Amniotic epithelial cell (primary cell): ENCODE measurements at places on chromosomes 5 and 9.

- no peak for DNase-seq
Measured at GRCh38 chr9:35646153-35646532, 4.6 kb downstream of the SIT1 start.

- DNase-seq, result no peak
Measured at GRCh38 chr9:137456061-137456863, 2.9 kb downstream of the NSMF start.

- DNase-seq, result no peak
Measured at GRCh38 chr5:82538339-82539034, 260.3 kb upstream of the RPS23 start.

DNA sequence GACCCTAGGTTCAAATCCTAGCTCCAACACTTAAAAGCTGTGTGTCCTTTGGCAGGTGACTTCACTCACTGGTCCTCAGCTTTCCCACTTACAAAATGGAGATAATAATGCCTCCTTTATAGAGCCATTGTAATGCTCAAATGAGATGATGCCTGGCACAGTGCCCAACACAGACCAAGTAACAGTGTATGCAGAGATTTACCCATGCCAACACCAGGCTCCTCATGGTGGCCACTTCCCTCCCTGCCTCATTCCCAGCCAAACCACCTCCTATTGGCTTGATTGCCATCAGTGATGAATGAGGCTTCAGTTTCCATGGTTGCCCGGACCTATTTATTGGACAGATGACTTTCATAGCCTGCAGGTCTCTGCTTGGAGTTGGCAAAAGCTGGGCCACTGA is 469.4 kb downstream of the CDK5RAP2 start:
- no peak for DNase-seq

GRCh38 chr9:37414503-37414943 is 8.0 kb upstream of the GRHPR start:
- DNase-seq, result no peak

DNA sequence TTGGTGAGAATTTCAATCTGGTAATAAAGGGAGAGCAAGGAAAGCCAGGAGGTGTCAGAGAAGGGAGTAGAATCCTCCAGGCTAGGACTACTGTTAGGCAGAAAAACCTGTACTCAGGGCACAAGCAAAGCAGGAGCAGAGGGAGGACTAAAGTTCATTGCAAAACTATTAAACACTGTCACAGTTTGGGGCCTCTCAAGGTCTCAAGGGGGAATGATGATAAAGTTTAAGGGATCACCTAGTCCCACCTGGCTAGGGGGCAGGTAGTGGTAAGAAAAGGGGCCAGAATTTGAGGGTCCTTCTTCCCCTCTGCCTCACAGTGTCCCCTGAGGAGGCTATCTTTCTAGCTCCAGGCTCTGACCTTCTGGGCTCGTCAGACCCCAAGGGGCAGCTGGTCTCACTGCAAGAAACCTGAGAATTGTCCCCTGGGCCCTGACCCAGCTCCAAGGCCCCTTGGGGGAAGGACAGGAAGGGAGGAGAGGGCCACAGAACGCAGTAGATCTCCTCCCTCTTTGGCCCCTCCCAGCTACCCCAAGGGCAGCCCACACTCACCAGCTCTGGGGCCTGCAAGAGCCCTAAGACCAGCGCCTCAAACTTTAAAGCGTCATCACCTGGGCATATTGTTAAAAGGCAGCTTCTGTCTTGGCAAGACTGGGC is 974 bp downstream of the CCDC69 start:
- peak; percentile 61 for DNase-seq

DNA sequence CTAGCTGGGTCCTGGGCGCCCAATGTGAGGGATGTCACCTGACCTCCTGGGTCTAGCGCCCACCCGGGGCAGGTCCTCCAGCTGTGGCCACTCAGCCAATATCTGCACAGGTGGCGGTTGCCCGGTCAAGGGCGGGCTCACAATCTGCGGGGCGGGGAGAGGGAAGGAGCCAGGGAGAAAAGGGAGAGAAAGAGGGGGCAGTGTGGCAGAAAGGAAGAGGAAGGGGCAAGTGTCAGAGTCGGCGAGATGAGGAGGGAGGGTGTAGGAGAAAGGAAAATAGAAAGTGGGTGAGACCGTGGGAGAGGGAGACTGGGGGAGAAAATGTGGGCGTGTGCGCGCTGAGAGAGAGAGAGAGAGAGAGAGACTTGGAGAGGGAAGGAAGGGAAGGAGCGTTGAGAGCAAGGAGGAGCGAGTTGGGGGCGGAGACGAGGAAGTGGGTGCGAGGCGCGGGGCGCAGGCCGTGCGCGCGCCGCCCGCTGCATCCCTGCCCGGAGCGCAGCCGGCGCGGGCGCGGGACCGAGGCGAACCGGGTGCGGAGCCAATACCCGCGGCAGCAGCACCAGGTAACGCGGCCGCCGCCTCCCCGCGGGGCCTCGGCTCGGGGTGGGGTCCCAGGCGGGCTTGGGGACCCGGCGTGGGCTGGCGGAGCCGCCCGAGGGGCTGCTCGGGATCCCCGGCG is at the start of gene HRH2:
HRH2 (plus strand) TSS at position 479 of the 679 bp plus-strand sequence. CDS start 25,163 bp downstream, outside the sequence.
- DNase-seq, result no peak

GRCh38 chr9:136370687-136371532 is 2.6 kb downstream of the CARD9 start:
- DNase-seq, result peak; percentile 60

DNA sequence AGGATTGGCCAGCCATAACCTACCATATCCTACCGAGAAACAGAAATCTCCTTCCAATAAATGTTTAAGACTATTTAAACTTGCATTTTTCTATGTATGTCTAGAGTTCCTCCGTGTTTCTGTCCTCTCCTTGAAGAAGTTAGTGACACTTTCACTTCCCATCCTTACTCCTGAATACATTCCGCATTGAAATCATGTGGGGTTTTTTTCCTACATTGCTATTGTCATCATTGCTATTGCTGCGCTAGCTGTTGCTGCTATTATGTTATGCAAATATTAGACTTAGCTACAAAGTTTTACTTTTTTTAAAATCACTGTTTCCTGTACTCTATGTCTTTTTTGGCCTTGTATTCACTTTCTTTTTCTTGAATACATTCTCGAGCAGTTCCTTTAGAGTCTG is 83.3 kb upstream of the NEK6 start:
- no peak for DNase-seq

- no peak for DNase-seq
Measured at GRCh38 chr5:157554179-157555036, 21.2 kb downstream of the ADAM19 start.

GRCh38 chr5:65801352-65801783 is 79.4 kb downstream of the NLN start:
- DNase-seq, result peak; percentile 74

- DNase-seq, result no peak
Measured at GRCh38 chr5:148483750-148484149, 100.0 kb downstream of the FBXO38 start.

- DNase-seq, result no peak
Measured at GRCh38 chr9:70493029-70493428, 78.6 kb upstream of the KLF9 start.

DNA sequence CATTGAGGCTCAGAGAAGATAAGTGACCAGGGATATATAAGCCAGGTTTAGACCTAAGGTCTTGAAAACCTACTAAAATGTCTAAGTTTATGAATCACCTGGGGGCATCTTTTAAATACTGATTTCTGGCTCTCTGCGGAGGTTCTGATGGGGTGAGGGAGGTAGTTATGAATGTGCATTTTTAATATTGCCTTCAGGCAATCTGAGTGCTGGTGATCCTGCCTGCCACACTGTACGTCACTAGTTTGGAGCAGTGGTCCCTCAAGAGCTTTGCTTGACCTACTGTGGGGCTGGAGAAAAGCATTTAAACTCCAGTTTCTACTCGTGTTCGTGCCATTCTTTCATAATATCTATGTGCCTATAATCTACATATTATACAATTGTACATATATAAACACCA is 36.1 kb downstream of the KLF4 start:
- DNase-seq, result no peak

DNA sequence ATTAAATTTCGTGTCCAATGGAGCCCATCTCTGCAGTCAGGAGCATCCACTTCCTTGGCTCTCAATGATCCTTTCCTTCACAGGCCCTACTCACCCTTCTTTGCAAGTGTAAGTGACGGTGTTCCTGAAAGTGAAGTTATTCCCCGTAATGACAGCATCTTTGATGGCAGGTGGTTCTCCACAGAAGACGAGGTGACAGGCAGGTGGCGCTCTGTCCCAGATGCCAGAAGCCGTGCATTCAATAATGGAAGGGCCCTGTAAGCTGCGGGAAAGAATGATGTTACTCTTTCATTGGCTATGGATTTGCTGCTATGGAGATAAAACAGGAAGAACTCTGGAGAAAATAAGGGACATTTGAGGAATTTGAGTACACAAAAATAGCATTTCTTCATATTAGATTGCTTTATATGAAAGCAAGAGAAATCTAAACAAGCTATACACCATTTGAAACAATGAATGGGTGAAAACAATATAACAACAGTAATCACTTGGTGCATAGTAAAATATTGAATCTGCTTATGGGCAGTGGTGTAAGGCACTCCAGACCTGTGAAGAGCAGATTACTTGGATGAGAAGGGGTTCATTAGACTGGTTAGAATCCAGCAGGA is 89.9 kb upstream of the TXNDC8 start:
- DNase-seq, result peak; percentile 42

- DNase-seq, result peak; percentile 73
Measured at GRCh38 chr9:81499021-81499454, 190.3 kb downstream of the TLE1 start.

DNA sequence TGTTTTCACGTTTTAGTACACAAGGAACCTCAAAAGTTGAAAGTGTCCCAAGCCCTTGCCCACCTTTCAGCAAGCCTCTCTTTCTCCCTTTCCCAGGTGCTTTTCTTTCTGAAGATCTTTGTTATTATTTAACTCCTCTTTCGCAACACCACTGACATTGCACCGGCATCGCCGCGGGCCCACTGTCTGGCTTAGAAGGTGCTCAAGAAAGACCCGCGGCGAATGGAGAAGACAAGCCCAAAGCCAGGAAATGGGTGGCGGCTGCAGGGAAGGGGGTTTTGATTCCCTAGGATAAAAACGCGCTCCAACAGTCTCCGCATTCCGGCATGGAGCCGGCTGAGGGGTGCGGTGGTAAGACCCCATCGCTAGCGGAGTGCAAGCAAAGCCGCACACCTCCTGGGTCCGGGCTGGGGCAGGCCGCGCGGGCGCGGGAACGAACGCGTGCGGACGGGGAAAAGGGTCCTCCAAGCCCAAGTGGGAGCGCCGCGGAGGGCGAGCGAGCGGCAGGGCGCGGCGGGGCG is 404 bp upstream of the AFAP1L1 start:
- no peak for DNase-seq

- DNase-seq, result no peak
Measured at GRCh38 chr5:135724617-135725016, 109.8 kb upstream of the SLC25A48 start.

DNA sequence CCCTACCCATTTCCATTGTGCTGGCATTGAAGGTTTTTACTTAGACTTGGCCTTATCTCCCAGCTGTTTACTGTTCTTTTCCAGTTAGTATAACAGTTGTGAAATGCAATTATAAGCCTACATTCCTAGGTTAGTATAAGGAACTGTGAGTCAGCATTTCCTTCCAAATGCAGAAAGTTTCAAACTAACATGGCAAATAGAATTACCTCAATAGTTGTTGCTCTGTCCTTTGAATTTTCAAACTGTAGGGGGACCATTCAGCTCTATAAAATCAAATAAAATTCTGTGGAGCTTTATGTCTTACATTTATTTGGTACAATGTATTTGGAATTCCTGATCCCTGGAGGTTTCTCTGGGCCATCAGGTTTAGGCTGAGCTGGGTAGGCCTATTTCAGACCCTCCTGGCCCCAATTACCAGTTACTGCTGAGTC is 47.2 kb downstream of the ARHGEF28 start:
- peak; percentile 95 for DNase-seq

- DNase-seq, result no peak
Measured at GRCh38 chr9:100217536-100217935, 118.5 kb downstream of the INVS start.

DNA sequence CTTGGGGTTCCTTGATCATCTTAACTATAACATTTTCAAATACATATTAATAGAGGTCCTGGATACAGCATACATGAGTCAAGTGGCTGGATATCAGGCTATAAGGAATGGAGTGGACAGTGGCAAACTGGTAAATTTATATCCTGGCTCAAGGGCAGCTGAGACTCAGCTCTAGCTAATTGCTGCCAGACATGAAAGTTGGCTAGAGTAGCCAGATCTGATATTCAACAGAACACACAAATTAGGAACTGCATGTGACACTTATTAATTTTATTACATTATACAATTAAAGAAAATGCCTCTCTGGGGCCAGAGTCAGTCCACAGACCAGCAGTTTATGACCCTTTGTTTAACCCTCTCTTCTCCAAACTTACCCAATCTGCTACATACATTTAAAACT is 206.5 kb downstream of the KCTD16 start:
- no peak for DNase-seq

- DNase-seq, result peak; percentile 1
Measured at GRCh38 chr9:68844631-68845612, 139.9 kb downstream of the PIP5K1B start.

DNA sequence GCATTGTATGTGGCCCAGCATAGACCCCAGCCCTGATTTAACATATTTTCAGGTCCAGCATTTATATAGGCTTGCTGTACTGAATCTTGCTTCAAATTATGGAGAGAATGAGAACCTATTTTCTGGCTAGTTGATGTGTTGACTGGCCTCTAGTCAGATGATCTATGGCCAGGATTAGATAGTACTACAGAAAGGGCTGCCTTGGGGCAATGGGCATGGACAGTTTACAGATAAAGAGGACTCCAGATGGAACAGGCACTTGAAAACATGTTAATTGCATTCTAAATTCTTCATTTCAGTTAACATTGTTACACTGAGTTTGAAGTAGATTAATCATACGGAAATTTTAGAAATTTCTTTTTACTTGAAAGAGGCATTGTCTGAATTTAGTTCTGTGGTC is 61.5 kb downstream of the RAB14 start:
- DNase-seq, result peak; percentile 17

GRCh38 chr9:116491659-116492058 is 195.4 kb upstream of the TRIM32 start:
- no peak for DNase-seq

DNA sequence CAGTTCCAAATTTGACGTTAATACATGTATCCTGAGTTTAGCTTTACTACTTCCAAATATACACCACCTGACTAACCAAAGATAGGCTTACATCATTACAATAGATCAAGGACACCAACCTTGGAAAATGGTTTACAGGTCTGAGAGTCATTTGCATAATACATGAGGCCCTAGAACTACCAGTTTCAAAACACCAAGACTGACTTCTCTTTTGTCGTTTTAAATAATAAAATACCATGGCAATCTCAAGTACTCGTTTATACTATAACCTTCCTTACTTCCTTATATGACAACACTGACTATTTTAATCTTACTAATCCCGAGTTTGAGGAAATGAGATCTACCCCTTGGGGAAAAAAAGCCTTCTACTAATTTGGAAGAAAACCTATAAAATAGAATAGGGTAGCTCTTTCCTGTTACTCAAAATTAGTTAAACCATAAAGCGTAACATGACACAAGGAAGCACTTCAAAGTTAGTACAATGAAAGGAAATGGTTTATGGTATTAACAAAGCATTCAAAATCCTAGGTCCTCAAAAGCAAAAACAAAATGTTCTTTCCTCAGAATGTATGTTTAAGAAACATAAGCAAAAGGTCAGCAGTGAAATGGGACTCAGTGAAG is 42.1 kb downstream of the UBQLN1 start:
- DNase-seq, result no peak

GRCh38 chr9:87770616-87771315 is 44.8 kb downstream of the CTSL start:
- DNase-seq, result no peak

- DNase-seq, result no peak
Measured at GRCh38 chr9:27440888-27441740, 83.0 kb upstream of the IFNK start.

GRCh38 chr5:140311011-140311467 is 8.1 kb upstream of the PFDN1 start:
- DNase-seq, result peak; percentile 96
